ENCODE measurements at places on chromosomes 3 and 15.

DNA sequence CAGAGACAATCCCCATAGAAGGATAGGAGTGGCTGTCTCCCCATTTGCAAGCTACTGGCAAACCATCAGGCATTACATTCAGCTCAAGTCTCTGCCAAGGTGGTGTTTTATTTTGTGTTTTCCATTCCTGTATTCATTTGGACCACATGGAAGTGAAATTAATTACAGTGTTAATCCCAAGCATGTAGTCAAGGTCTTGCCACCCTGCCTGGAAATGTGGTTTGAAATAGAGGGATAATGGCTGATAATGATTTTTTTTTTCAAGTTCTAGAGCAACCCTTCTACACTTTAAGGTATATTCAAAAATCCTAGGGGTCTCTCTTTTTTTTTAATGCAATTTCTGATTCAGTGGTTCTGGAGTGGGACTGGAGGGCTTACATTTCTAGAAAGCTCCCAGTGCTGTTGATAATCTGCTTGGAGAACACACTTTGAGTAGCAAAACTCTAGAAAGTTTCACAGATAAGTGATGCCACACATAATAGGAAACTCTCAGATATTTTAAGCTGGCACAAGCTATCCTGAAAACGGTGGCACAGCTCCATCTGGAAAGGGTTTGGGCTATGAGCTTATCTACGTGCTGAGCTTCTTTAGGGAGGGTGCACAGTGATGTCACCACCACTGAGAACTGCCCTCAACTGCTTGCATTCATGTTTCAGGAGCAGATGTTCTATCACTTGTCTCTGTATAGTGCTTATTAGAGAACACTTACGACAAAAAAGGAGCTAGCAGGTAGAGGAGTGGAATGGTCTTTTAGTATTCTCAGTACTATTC lies 140.1 kb upstream of the IL12A start:
- H3K4me1 ChIP-seq = peaks cover 12% of the 10 kb centered on the region
- H3K36me3 ChIP-seq = no peaks in the 10 kb centered on the region
- no peak overlapping the region for H3K4me3 ChIP-seq

DNA sequence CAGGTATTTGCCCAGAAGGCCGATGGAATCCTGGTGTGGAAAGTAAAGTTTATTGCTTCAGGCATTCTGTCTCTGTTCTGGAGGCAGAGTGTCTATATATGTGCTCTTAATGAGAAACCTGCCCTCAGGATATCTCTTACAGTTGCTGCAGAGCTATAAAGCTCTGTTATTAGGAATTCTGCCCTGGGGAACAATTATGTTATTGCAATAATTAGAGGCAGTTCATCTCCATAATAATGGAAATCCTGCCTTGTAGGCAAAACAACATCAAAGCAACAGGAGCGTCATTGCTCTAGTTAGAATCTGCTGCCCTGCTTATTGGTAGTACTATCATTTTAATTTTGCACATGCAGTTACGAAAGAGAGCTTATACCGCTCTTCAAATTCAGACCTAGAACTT lies 175.6 kb downstream of the IL5RA start:
- H3K36me3 ChIP-seq = no peaks in the 10 kb centered on the region
- no peak overlapping the region for H3K27ac ChIP-seq
- no peak overlapping the region for H3K4me3 ChIP-seq
- DNase-seq = no peak
- no peaks in the 10 kb centered on the region for H3K27me3 ChIP-seq

- peaks cover 28% of the 10 kb centered on the region for H3K4me1 ChIP-seq
- peak; percentile 89 for DNase-seq
- no peaks in the 10 kb centered on the region for H3K27me3 ChIP-seq
Observed at GRCh38 chr15:71093054-71094024, 21.9 kb upstream of the THSD4 start.

GRCh38 chr3:124860599-124860998 lies 26.6 kb downstream of the ITGB5 start:
- no peak overlapping the region for H3K4me3 ChIP-seq
- DNase-seq = peak; percentile 96
- no peaks in the 10 kb centered on the region for H3K36me3 ChIP-seq
- peak overlapping the region; percentile 42 for H3K27ac ChIP-seq

DNA sequence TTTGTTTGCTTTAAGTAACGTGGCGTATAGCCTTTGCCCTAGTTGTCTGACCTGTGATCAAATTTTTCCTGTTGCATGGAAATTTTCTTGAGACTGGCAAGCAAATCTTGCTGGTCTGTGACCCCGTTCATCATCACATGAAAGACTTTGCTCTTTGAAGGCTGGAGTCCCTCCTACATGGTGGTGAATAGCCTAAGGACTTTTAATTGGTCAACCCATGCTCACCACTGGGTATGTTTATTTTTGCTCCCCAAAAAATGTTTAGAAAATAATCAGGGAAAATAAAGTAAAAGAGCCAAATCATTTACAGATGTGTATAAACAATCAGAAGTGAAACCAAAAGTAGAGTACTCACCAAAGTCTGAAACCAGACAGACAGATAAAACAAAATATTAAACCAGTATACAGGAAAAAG lies 1075.3 kb upstream of the ALCAM start:
- H3K27me3 ChIP-seq = no peaks in the 10 kb centered on the region
- no peak overlapping the region for H3K4me3 ChIP-seq
- no peaks in the 10 kb centered on the region for H3K4me1 ChIP-seq
- DNase-seq = no peak
- H3K36me3 ChIP-seq = peaks cover 3% of the 10 kb centered on the region
- no peak overlapping the region for H3K27ac ChIP-seq

- no peak overlapping the region for H3K27ac ChIP-seq
- H3K27me3 ChIP-seq = no peaks in the 10 kb centered on the region
- H3K36me3 ChIP-seq = peaks cover 59% of the 10 kb centered on the region
- H3K4me1 ChIP-seq = no peaks in the 10 kb centered on the region
- peak; percentile 10 for DNase-seq
Observed at GRCh38 chr3:120039642-120040610, 54.3 kb downstream of the GSK3B start.

DNA sequence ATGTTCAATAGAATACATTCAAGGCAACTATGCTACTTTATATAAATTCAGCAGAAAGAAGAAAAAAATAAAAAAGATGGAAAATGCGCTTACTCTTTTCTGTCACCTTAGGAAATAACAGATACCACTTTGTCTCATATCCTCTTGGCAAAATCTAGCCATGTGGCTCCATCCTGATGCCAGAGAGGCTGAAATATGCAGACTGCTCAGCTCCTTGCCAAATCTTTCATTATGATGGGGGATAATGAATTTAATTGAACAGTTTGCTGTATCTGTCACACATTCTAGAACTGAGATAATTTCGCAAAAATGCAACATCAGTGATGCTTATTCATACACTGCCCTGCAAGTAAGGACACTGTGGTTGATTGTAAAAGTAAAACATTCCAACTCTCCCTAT lies 1081.5 kb downstream of the PLOD2 start:
- no peaks in the 10 kb centered on the region for H3K4me1 ChIP-seq
- no peak overlapping the region for H3K4me3 ChIP-seq
- no peaks in the 10 kb centered on the region for H3K36me3 ChIP-seq
- H3K27ac ChIP-seq = no peak overlapping the region

DNA sequence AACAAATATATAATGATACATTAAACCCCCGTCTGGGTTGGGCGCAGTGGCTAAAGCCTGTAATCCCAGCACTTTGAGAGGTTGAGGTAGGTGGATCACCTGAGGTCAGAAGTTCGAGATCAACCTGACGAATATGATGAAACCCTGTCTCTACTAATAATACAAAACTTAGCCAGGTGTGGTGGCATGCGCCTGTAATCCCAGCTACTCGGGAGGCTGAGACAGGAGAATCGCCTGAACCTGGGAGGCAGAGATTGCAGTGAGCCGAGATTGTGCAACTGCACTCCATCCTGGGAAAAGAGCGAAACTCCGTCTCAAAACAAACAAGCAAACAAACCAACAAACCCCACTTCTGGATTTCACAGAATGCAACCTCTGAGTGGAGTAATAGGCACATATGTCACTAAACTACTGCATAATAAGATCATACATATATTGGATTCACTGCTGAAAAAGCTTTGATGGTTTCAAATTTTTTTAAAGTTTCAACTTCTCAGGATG lies 718.2 kb downstream of the SI start:
- no peak overlapping the region for H3K27ac ChIP-seq
- peak overlapping the region; percentile 45 for H3K4me3 ChIP-seq
- H3K4me1 ChIP-seq = no peaks in the 10 kb centered on the region

- no peak for DNase-seq
- no peak overlapping the region for H3K4me3 ChIP-seq
- H3K4me1 ChIP-seq = no peaks in the 10 kb centered on the region
- H3K27me3 ChIP-seq = no peaks in the 10 kb centered on the region
- no peaks in the 10 kb centered on the region for H3K36me3 ChIP-seq
- H3K27ac ChIP-seq = no peak overlapping the region
Observed at GRCh38 chr15:68375191-68375631, 56.8 kb downstream of the ITGA11 start.

DNA sequence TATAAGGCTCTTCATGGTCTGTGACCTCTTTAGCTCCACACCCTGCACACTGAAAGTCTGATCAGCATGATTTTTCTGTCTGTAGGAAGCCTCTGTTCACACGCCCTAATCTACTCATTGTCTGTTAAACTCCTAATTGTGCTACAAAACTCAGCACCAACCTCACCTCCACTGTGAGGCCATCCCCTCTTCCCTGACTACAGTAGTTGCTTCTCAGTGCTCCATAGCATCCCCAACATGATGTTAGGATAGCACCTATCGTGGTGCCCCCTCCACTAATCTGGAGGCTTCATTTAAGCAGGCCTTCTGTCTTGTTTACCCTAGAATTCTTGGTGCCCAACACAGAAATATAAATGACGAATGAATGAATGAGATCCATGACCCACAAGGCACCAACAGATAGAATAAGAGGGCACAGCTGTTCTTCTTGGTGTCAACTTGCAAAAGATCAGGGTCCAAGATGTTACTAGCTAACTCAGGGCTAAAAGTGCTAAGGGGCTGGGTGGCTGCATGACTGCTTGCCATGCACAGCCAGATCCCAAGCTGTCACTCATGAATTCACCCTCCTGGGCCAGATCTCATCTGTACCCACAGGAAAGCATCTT lies 55.2 kb upstream of the HEG1 start:
- no peak overlapping the region for H3K4me3 ChIP-seq
- H3K27me3 ChIP-seq = no peaks in the 10 kb centered on the region
- peak overlapping the region; percentile 51 for H3K27ac ChIP-seq
- no peak for DNase-seq

DNA sequence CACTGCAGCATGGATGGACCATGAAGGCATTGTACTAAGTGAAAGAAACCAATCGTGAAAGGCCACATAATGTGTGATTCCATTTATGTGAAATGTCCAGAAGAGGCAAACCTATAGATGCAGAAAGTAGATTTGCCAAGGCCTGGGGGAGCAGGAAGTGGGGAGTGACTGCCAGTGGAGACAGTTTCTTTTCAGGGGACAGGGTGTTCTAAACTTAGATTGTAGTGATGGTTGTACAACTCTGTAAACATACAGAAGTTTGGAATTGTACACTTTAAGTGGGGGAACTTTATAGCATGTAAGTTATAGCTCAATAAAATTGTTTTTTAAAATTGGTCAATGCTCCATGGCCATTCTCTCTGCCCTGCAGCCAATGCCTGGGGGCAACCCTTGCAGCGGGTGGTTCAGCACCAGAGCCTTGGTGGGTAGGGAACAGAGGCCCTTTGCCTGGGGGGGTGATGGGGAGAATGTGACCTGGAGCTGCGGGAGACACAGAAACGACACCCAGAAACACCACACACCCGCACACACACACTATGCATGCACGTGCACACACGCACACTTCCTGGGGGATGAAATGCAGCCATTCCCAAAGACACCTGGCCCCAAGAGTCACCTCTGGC lies 43.1 kb downstream of the DNAJB8 start:
- H3K4me1 ChIP-seq = peaks cover 20% of the 10 kb centered on the region
- H3K27me3 ChIP-seq = no peaks in the 10 kb centered on the region
- H3K36me3 ChIP-seq = no peaks in the 10 kb centered on the region
- H3K4me3 ChIP-seq = no peak overlapping the region
- no peak for DNase-seq
- H3K27ac ChIP-seq = no peak overlapping the region

DNA sequence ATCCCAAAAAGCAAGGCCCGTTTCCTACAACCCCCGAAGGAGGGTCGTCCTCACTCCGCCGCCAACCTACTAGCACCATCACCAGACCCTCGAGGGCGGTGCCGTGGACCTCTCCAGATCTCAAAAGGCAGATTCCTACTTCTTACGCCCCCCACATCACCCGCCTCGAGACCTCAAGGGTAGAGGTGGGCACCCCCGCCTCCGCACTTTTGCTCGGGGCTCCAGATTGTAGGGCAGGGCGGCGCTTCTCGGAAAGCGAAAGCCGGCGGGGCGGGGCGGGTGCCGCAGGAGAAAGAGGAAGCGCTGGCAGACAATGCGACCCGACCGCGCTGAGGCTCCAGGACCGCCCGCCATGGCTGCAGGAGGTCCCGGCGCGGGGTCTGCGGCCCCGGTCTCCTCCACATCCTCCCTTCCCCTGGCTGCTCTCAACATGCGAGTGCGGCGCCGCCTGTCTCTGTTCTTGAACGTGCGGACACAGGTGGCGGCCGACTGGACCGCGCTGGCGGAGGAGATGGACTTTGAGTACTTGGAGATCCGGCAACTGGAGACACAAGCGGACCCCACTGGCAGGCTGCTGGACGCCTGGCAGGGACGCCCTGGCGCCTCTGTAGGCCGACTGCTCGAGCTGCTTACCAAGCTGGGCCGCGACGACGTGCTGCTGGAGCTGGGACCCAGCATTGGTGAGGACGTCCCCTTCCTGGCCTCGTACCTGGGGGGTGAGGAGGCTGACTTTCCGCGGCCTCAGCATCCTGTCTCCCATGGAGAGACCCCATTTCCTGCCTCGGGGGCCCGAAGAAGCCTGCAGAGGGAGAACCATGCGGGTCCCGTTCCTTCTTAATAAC lies at the start of gene MYD88:
TSS of gene MYD88 (plus strand) at position 313 of the 842 bp plus-strand sequence. CDS start at position 353, 40 bp downstream.
- H3K27ac ChIP-seq = peak within 1 kb of the TSS; percentile 64
- peaks cover 9% of the 10 kb centered on the region for H3K36me3 ChIP-seq
- DNase-seq = peak; percentile 62
- H3K4me3 ChIP-seq = peak within 1 kb of the TSS; percentile 93

DNA sequence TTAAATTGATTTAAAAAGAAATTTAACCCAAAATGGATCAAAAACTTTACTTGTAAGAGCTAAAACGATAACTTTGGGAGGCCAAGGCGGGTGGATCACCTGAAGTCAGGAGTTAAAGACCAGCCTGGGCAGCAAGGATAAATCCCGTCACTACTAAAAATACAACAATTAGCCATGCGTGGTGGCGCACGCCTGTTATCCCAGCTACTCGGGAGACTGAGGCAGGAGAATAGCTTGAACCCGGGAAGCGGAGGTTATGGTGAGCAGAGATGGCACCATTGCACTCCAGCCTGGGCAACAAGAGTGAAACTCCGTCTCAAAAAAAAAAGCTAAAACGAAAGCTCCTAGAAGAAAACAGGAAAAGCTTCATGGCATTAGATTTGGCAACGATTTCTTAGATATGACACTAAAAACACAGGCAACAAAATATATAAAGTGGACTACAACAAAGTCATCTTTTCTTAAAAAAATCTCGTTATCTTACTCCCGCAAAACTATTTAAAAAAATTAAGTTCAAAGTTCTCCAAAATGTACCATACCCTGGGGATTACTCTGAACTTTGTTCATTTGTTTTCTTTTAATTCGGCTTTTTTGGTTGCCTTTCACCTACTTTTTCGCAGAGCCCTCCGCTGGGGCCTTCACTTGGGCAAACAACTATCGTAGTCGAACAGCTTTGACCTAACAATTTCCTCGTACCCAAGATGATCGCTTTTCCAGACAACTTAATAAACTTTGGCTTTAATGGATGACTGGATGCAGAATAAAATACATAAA lies 2.9 kb downstream of the HDDC3 start:
- H3K27ac ChIP-seq = peak overlapping the region; percentile 67
- peak overlapping the region; percentile 87 for H3K4me3 ChIP-seq
- H3K27me3 ChIP-seq = no peaks in the 10 kb centered on the region
- peaks cover 25% of the 10 kb centered on the region for H3K4me1 ChIP-seq
